Colonic mucosa (tissue), 4 donors: ENCODE measurements at places on chromosomes 2 and 18. TPM values are rescaled to one million over a fixed set of nuclear protein-coding genes. Genes with fewer than 3 reads are reported as not detected.
A peak's percentile ranks its signal among the peaks of the same experiment; 100 is the strongest.

DNA sequence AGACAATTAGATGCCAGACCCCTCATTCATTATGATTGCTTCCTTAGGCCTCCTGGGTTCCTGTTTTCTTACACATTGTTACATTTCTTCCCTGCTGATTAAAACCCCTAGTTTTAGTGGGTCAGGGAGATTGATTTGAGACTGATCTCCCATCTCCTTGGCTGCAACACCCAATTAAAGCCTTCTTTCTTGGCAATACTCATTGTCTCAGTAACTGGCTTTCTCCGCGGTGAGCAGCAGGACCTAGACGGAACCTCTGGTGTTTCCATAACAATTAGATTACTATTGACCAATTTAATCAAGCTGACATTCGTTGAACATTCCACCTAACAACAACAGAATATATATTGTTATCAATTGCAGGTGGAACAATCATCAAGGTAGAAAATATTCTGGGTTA, 1676.4 kb upstream of the SLC39A10 start:
- no peak for DNase-seq

GRCh38 chr18:12061685-12062084, 32.0 kb upstream of the ANKRD62 start:
- no peak for DNase-seq

DNA sequence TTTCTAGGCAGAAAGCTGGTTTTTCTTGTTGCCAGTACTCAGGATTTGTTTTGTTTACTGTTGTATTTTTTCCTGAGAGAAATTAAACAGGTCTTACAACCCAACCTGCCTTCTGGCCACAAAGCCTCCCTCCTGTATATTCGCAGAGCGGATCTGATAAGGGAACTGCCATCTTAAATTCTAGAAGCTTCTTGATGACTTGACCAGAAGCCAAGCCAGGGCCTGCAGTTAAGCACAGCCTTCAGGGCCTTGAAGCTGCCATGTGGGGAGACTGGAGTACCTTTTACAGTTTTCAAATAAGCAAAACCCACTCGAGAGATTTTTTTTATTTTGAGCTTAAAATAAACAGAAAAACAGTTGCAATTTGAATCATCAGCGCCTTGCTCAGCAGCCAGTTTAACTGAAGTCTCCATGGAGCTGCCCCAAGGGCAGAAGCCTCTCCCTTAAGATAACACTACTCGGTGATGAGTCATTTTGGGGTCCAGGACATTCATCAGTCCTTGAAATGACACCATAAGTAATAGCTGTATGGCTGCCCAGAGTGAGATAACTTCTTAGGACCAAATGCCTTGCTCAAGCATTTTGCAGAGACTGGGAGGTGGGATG, 51.5 kb upstream of the PHLPP1 start:
- DNase-seq = no peak

The ZNF804A gene
- total RNA-seq = not detected

GRCh38 chr2:186903216-186903615, 54.2 kb upstream of the ZSWIM2 start:
- DNase-seq = no peak

- no peak for DNase-seq
These were observed 33.5 kb downstream of the LGALSL start for GRCh38 chr2:64487256-64488049.

DNA sequence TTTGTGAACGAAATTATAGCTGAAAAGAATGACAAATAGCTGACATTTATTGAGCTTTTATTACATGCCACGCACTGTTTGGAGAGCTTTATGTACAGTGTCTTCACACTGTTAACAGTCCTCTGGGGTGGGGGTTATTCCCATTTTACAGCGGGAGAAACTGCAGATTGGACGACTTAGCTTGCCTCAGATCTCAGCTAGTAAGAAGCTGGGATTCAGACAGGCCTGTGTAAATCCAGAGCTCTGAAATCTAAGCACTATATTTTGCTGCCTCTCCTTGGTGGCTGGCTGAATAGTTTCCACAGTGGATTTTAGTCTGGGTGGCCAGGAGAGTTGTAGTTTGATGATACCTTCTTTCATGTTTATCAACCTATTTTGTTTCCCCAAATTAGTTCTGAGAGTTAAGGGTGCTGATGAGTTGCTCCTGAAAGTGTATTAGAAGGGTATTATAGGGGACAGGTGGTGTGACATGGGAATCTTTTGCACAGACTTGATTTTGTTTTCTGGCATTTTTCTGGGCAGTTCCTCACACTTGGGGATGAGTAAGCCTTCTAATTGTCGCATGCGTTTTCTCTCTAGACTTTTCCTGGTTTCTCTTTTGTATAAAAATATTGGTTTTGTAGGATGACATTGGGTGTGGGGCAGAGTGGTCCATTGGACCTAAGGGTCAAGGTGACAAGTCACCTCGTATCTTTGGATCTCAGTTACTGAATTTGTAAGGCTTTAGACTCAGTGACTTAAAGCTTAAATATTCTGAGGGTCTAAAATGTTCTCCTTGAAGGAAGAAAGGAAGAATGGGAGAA, 1.5 kb downstream of the ACSL3 start:
- peak; percentile 52 for DNase-seq

The MTX2 gene
- 33.4 TPM for total RNA-seq

DNA sequence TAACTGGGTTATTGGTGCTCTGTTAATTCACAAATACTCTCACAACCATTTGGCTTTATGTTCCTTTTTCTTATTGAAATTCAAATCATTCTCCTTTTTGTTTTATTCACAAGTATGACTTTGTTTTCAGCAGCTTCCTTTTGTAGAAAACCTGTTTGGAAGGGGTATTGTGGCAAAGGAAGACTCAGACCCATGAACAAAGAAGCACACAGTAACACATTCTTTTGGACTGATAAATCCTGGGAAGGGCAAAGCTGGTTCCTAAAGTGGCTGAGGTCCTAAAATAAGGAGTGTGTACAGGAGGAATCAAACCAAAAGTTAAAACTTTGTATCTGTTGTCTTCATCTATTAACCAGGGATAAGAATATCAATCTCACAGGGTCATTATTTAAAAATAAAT, 374.7 kb upstream of the FIGN start:
- no peak for DNase-seq

DNA sequence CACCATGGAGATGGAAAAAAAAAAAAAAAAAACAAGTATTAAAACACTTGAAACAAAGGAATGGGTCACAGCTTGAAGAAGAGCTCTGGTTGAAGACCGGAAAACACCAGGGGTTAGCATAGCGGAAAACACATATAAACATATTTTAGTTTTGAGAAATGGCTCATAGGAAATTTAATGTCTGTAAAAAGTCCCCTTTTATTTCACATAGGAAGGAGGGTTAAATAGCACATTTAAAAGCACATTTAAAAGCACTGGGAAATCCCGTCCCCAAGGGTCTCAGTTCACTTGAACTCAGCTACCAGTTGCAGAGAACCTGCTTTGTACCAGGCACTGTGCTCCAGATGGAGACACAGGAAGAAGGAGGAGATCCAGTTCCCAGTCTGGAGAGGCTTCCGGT, 65.5 kb downstream of the KCNE4 start:
- DNase-seq = no peak

GRCh38 chr2:14634489-14635390, 2.2 kb downstream of the LRATD1 start:
- DNase-seq = peak; percentile 86

DNA sequence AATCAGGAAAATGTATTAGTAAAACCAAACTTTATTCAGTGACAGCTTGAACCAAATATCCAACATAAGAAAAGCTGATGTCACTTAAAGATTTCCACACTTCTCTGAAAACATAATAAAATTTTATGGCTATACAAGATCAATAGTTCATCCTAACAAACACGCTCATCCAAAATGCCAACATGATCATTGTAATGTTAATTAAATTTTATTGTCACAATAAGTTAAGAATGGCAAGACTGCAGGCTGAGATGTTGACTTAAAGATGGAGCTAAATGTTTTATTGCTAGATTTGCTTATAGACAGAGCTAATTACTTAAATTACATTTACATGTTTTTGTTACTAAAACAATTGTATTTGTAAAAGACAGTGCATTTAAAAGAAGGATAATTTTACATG, 140.3 kb downstream of the ERBB4 start:
- no peak for DNase-seq

DNA sequence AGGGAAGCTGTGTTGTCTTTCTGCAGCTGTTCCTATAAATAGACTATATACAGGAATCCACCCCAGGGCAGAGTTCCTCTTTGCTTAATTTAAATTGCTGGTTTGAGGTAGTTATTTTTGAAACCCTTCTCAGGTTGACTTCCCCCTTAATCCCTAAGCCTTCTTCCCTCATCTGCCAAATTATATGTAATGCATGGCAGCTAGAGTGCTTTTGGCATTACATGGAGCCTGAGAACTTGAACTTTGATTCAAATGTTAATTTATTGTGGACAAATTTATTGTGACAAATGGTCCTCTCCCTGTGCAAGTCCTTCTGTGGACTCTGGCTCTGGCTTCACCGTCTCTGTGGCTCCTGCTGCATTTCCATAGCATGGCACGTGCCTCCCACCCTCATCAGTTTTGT, 29.2 kb downstream of the MYO1B start:
- DNase-seq = no peak

The CGREF1 gene
- 3.1 TPM for total RNA-seq

DNA sequence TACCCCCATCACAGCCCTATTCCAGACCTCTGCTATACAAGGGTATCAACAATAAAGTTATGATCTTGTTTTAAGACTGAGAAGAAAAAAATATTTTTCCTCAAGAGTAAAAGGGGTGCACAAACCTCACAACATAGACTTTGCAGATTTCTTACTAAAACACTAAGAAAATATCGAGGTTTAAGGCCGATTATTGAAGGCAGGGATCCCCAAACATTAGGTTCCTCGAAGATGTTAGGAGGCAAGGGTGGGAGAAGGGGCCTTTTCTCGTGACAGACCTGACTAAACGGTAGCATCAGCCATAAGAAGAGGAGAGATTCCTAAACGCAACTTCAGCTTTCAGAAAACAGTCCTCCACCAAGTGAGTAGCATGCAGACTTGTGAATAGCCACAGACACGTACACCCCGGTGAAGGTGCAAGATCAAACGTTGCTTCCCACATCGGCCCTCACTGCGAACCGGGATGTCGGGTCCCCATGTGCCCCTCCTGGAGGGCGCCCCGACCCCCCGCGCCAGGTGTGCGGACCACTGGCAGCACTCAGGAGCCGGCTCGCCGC, 678 bp downstream of the PIAS2 start:
- DNase-seq = peak; percentile 32

DNA sequence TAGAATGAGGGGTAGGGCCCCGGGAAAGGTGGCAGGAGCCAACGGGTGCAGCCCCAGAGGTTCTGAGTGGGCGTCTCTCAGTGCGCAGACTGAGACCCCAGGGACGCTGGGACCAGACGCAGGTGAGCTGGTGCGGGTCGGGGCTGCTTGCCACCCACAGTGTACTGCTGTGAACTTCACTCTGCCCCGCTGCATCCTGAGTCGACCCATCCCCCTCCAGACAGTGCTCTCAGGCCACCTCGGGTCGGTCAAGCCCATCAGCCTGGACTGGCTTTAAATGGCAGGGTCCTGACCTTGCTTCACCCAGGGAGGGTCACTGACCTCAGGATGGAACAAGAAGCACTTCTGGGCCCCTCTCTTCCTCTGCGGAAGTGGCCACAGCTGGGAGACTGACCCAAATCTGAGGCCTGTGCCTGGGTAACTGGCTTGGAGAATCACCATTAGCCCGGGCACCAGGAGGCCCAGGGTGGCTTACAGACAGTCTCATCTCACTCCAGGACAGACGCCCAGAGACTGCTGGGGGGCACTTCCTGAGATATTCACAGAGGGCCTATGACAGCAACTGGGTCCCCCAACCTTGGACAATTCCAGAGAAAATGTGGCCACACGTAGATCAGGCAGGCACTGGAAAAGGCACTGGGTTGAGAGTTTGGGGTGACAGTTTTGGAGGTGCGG, 23.7 kb upstream of the BOK start:
- no peak for DNase-seq

GRCh38 chr2:218166791-218167190, at the start of gene CXCR1:
TSS of gene CXCR1 (minus strand) at chr2:218166962. CDS start at chr2:218165211, 1,751 bp downstream.
- DNase-seq = no peak

DNA sequence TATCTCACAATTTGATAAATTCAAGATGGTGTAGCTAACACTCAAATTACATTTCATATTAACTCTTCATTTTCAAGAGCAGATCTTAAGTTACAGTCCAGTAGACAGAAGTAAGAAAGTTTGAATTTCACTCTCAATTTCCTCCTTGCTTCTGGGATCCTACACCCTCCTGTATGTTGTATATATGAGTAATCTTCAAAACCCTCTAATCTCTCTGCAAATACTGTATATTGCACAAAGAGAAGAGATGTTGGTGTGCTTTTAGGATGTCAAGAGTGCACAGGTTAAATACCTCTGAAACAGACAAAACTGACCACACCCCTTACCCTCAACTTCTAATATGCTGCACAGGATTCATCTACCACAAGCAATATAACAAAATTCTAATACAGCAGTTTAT, 6.7 kb downstream of the CHST9 start:
- no peak for DNase-seq

GRCh38 chr2:195049372-195050031, 607.5 kb upstream of the SLC39A10 start:
- DNase-seq = no peak

- no peak for DNase-seq
These were observed 147.0 kb upstream of the KLHL14 start for GRCh38 chr18:32919799-32920198.

DNA sequence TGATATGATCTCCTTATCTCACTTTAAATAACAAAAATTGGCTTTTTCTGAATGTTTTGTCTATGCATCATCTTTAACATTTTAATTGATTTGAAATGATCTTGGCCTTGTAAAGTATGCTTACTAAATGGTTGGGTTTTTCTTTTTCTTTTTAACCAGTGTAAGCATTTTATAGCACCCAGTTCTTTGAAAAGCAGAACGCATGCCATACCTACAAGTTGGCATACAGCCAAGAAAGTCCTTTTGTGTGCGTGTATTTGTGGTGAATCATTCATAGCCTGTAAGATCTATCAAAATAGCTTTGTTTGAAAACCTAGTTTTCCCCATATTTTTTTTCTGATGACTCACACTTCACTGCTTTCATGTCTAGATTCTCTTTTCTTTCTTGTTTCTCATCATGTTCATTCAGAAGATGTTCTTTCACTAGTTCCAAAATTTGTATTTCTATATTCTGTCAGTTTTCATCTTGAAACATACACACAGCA, 4.1 kb upstream of the VRK2 start:
- DNase-seq = peak; percentile 32

GRCh38 chr18:40607542-40608148, 1347.4 kb upstream of the PIK3C3 start:
- no peak for DNase-seq

The PSMA8 gene
- total RNA-seq = not detected

DNA sequence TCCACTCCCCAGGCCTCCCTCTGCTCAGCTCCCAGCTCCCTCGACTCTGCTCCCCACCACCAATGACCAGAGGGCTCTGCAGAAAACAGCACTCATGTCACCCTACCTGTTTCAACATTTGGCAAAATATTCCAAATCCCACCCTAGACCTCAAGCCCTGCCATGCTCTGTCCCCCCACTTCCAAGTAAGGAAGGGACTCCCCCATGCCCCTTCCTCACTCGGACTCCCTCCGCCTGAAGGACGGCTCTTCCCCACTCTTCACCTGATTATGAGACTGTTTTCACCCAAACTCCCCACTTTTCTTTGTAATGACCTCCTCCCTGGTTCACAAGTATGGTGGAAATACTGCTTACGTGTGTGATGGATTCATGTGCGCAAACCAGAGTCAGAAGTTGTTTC, 208.4 kb downstream of the MGAT5 start:
- no peak for DNase-seq

GRCh38 chr2:127063701-127064590, 43.0 kb downstream of the BIN1 start:
- no peak for DNase-seq
